ENCODE measurements at places on chromosomes 16 and 17.

DNA sequence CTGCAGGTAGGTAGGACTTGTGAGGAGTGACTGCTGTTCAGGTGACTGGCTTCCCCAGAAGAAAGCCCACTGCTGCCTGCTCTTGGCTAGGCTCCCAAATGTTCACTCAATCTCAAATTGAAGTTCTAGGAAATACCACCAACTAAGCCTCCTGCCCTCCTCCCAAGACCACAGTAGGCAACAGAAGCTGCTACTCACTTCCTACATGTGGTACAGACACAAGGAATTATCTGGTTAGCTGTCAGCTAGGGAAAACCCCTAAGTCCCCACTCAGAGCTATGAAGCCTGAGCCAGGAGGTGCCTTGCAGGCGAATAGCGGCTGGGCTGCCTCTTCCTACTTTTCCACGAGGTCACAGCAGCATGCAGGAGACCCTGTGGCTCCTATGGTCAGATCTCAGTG lies 4.9 kb downstream of the FBXO39 start:
- DNase-seq, result no peak

DNA sequence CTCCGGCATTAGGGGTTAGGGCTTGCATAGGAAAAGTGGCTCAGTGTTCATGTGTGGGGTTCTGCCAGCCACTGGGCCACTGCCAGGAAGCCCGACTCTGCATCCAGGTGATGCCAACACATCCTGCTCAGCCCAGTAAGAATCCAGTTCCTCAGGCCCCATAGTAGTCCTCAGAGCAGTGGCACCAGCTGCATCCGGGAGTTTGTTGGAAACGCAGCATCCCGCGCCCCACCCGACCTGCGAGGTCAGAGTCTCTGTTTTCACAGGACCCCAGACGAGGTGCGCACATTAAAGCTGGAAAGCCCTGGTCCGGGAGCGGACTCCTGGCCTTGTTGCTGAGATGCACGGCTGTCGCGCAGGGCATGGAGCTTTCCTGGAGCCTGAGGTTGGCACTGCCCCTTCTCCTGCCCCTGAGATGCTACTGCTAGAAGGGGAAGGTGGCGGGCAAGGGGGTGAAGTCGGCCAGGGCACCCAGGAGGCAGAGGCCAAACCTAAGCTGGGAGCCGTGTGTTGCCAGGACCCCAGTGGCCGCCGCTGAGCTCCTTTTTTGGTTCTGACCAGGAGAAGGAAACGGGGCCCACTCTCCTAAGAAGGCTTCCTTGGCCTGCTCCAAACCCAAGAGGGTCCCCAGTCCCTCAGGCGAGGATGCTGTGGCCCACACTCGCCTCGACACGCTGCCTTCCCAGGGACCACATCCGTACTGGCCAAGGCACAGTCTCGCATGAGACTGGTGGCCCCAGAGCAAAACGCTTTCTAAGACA lies 44.4 kb downstream of the NOS2 start:
- DNase-seq, result no peak

DNA sequence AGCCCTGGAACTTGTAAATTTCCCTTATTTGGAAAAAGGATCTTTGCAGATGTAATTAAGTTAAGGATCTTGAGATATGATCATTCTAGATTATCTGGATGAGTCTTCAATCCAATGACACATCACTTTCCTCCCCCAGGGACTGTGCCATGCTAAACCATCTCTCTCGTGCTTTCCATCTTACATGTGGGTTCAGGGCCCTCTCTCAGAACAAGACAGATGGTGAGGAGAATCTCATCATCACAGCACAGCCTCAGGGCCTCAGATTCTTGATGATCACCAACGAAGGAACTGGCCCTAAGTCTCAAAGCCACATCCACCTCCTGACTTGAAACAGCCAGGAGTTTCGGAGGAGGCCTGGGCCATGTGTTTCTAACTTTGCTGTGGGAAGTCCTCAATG lies 78.7 kb downstream of the LITAF start:
- no peak for DNase-seq

DNA sequence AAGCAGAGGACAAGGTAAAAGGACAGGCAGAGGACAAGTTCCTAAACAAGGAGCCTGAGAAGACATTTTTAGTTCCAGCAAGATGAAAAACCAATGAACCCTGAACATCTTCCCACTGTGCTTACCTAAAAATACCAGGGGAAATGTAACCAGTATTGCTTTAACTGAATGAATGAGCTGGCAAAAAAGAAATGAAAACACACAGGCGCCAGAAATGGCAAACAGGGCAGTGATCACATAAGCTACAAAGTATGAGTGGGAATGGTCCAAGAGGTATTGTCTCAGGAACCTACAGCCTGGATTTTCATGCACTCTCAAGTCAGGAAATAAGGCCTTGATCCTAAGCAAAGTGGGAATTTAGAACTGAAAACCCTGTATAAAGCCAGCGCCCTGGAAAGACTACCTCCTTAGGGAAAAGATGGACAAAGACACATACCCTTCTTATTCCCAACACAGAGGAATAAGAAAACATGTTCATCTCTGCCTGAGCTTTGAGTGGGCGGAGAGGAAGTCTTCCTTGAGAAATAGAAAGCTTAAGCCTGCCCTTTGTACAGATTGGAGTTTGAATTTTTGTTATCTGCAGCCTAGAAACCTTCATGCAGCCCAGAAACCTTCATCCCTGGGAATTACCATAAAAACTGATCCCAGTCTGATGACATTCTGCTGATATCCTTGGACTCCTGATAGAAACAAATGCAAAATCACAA lies 2.1 kb downstream of the CMTM2 start:
- no peak for DNase-seq

- DNase-seq, result no peak
Measured at GRCh38 chr16:30348113-30348512, 7.0 kb downstream of the CD2BP2 start.

DNA sequence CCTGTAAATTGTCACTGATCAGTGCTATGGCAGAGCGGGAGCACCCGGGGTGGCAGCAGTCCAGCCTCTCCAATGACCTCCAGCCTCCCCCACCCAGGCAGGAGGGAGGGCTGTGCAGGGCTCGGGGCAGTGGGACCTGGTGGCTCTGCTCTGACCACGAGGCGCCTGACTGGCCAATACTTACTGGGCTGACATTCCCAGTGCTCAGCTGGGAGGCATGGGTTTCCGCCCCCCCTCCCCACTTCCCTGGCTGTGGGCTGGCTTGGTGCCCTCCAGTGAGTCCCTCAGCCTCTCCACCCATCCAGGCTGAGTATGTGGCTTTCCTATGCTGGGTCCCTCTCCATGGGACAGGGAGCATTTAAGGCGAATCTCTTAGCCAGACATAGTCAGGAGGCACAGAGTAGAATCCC lies 2.7 kb downstream of the SOCS3 start:
- no peak for DNase-seq

DNA sequence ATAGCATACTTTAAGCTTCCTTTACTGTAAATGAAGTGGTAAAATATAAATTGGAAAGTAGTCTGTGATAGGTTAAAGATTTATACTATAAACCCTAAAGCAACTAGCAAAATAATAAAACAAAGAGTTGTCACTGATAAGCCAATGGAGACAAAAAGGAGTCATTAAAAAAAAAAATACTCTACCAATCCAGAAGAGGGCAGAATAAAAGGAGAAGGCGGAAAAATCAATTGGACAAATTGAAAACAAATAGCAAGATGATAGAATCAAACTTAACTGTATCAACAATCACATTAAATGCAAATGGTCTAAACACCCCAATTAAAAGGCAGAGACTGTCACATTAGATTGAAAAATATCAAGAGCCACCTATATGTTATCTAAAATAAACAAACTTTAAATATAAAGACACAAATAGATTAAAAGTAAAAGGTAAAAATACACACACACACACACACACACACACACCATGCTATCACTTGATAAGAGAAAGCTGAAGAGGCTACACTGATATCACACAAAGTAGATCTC lies 71.8 kb downstream of the CACNG1 start:
- no peak for DNase-seq

DNA sequence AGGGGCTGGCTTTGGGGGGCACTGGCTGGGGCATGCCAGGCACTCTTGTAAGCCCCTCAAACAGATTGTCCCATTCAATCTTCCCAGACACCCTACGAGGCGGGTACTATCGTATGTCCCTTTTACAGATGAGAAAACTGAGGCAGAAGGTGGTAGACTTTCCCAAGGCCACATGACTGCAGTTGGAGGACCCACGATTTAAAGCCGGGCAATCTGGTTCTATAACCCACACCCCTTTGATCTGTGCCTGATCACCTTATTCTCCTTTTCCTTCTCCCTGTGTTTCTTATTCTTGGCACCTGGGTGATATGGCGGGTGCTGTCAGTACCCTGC lies 146.3 kb upstream of the IRX3 start:
- DNase-seq, result no peak

DNA sequence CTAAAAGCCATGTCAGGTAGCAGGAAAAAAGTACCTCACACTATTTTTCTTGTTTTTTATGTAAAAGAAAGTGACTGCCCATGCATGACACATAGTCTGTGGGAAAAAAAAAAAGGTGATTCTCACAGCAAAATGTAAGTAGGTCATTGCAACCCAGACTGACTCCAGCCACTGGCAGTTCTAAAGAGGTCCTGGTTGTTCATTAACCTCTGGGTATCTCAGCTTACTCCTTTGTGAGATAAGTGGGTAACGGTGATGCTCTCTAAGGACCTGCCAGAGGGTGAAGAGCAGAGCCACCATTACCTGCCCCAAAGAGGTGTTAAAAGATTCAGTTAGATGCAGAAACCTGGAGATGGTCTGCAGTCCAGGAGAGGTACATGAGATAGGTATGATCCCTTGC lies 531.9 kb downstream of the GRIN2A start:
- DNase-seq, result no peak

DNA sequence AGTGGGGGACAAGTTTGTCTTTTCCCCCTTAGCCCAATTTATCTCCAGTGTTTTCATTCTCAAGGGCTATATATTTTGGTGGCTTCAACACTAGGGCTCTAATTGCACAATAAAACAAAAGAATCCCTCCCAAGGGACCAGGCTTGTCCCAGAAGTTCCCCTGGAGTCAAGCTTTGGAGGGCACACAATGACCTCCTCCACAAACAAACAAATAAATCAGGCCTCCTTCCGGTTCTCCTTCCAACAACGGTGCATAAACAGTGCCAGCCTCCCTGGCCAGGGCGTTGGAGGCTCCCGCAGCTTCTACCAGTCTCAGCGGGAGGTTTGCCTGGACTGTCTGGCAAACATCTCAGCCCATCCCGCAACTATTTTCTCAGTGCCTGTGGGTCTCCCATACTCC lies 188.0 kb upstream of the FOXF1 start:
- DNase-seq, result no peak

GRCh38 chr17:969811-970355 lies 9.7 kb downstream of the NXN start:
- no peak for DNase-seq

DNA sequence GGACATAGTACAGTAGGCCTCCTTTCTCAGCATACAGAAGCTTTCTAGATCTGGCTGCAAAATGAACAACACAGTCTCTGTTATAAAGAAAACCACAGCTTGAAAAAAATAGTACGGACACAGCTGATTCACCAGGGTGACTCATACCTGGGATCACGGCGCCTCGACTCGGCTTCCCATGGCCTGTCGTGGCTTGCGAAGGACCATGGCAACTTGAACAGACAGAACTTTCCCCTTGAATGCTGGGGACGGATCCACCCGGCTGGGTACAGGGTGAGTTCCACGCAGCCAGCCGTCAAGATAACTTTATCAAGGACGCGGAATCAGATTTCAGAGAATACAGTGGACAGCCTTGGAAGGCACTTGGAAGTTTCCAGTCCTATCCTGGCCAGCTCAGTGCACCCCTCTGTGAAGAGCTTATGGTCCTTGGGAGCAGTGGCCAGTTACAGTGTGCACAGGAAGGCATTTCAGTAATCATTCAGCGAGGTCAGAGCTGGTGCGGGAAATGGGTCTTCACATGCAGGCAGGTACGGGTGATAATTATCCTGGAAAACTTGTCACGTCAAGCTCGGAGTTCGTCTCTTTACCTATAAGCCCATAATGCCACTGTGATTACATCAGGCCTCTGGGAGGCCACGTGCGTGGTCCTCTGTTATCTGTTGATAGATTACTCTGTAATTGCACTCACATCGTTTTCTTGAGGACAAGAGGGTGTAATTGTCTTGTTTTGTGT lies 57.9 kb upstream of the MAF start:
- DNase-seq, result no peak

GRCh38 chr16:87316450-87316922 lies 706 bp downstream of the C16orf95 start:
- DNase-seq, result no peak

DNA sequence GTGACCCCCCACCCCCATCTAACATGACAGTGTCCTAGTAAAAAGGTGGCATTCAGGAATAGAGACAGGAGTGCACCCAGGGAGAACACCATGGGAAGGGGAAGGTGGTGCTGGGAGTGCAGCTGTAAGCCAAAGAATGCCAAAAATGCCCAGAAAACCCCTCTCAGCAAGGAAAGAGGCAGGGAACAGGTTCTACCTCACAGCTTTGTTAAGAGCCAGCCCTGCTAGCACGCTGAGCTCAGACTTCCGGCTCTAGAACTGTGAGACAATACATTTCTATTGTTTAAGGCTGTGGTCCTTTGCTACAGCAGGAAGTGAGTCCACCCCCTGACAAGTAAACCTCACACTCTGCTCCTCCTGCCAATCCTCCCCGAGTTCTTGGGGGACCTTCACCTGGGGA lies 302.4 kb upstream of the N4BP1 start:
- DNase-seq, result no peak

DNA sequence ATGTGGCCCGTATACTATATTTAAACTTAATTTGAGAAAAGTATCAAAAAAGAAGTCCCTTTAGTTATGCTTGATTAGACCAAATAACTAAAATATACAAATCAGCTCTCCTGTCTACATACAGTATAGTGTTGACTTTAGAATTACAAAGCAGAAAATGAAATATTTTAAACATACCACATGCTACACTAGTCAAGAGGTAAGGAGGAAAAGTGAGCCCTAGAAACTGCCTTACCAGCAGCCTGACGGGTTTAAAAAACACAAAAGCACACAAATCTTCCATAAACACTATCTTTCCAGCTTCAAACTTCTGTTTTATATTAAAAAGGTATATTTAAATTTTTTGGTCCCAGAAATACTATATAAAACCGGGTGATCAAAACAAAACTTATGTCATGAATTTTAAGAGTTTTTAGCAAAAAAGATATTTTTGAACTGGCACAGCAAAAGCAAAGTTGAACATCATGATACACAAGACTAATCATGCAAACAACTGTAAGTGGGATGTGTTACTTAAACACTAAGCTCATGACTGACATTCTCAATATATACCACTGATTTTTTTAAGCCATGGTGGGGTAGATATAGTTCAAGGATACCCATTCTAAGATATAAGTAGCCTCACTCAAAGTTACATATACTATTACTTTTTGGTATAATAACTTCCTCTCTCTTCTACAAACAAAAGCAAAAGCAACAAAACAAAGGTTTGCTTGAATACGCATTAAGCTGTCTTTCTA lies 11.8 kb downstream of the KLHL10 start:
- no peak for DNase-seq
